Kidney (tissue), 22 donors: ENCODE measurements at places on chromosomes 1 and 21. TPM values are rescaled to one million over a fixed set of nuclear protein-coding genes. Genes with fewer than 3 reads are reported as not detected.

The SRSF11 gene
- 135 TPM for total RNA-seq

DNA sequence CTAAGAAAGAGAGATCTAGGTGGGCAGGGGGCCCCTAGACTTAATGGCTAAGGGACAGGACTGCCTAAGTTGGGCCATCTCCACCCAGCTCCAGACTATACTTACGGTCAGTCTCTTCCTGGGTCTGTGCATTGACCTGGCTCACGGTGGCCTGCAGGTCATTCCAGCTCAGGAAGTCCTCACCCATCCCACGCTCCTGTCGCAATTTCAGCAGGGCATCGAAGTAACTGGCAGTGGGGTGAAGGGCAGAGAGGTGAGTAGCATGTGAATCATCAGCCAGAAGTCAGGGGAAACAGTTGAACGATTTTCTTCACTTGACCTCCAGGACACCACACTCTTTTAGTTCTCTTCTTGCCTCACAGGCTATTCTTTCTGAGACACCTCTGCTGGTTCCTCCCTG is 20.5 kb downstream of the IQGAP3 start:
- DNase-seq: no peak

The SPRR3 gene
- not detected for total RNA-seq

GRCh38 chr1:67314696-67315095 is 7.0 kb downstream of the IL12RB2 start:
- no peak for DNase-seq

DNA sequence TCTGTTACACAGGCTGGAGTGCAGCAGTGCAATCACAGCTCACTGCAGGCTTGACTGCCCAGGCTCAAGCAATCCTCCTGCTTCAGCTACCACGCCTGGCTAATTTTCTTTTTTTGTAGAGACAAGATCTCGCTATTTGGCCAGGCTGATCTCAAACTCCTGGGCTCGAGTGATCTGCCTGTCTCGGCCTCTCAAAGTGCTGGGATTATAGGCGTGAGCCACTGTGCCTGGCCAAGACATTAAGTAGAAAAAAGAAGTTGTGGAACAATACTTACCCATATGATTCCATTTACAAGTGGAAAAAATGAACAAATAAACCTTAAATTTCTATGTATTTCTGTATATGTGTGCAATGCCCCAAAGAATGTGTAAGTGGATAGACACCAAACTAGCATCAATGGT is 30.3 kb upstream of the ID3 start:
- DNase-seq: no peak
